ENCODE measurements at places on chromosomes 2 and 18. TPM values are rescaled to one million over a fixed set of nuclear protein-coding genes. Genes with fewer than 3 reads are reported as not detected.

- DNase-seq, result no peak
Observed at GRCh38 chr2:59936048-59936447, 617.4 kb downstream of the BCL11A start.

- DNase-seq, result no peak
Observed at GRCh38 chr2:207724113-207724512, 12.7 kb downstream of the CCNYL1 start.

Gene ZSWIM2
- total RNA-seq, result not detected

Gene ZBTB7C
- total RNA-seq, result not detected

Gene ACMSD
- total RNA-seq, result not detected

- DNase-seq, result no peak
Observed at GRCh38 chr2:115118306-115118705, 675.9 kb downstream of the DPP10 start.

Gene RALB
- 14.0 TPM for total RNA-seq

DNA sequence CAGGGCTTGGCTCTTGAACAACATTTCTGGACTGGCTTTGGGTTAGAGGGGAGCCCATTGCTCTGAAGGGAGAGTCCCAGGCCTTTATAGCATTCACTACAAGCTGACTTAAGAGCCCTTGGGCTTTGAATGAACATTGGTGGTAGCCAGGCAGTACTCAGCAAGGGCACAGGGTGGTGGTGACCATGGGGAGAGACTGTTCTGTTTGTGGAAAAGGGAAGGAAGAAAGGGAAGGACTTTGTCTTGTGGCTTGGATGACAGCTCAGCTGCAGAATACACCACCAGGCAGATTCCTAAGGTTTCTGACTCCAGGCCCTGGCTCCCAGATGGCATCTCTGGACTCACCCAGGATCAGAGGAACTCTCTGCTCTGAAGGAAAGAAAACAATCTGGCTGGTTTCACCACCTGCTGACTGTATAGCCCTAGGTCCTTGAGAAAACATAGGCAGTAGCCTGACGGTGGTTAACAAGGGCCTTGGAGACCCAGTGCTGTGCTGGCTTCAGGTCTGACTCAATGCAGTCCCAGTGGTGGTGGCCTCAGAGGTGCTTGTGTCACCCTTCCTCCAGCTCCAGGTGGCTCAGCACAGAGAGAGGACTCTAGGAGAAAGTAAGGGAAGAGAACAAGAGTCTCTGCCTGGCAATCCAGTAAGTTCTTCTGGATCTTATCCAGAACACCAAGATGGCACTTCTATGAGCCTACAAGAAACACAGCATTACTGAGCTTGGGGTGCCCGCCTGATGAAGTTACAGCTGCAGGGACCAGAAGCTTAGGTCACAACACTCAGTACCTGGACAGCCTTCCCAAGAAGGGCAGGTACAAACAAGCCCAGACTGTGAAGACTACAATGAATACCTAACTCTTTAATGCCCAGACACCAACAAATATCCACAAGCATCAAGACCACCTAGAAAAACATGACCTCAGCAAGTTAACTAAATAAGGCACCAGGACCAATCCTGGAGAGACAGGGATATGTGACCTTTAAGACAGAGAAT, 16.4 kb upstream of the ABCB11 start:
- no peak for DNase-seq

- no peak for DNase-seq
Observed at GRCh38 chr2:101047774-101048173, 45.7 kb downstream of the RPL31 start.

DNA sequence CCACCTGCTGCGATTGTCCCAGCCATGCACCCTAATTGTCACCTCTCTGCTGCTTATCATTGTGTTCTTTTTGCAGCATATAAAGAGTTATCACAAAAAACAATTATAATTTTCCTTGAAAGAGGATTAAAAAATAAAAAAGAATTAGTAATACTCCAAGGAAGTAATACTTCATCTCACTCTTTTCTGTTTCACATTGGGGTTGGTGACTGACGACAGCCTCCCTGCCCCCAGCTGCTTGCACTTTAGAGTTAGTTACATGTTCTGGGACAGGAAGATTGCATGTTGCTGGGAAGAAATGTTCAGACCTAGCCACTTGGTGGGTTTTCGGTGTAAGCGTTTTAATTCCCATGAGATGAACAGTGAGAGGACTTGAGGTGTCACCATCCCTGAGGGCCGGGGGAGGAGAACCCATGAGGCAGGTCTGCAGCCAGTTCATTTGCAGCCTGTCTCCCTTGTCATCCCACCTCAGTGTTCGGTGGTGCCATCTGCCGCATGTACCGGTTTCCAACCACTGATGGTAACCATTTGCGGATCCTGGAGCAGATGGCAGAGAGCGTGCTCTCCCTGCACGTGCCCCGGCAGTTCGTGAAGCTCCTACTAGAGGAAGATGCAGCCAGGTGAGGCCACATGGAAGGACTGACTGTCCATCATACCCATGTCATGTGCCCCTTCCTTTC, 69.1 kb downstream of the COA5 start:
- DNase-seq, result no peak

- no peak for DNase-seq
Observed at GRCh38 chr2:197274349-197274748, 36.2 kb downstream of the ANKRD44 start.
